PC-3 (cell line): ENCODE measurements at places on chromosomes 6 and 20. TPM values are rescaled to one million over a fixed set of nuclear protein-coding genes. Genes with fewer than 3 reads are reported as not detected.

DNA sequence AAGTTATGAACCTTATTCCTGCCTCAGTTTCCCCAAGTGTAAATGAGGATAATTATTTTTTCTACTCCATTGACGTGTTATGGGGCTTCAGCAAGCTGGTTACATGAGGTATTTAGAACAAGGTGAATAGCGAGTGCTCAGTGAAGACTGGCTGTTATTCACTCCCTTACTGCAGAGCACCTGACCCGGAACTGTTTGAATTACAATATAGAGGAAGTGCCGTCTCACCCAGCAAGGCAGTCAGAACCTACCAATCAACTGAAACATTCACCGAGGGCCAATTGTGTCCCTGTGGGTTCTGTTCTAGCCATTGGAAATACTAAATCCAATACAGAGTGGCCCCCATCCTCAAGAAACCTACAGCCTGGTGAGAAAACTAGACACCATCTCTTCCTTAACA, 216.9 kb downstream of the UST start:
- no peaks in the 10 kb centered on the region for H3K36me3 ChIP-seq
- no peak overlapping the region for H3K27ac ChIP-seq
- H3K4me3 ChIP-seq, result no peak overlapping the region

UBD gene
- total RNA-seq, result not detected in 2 replicates

DNA sequence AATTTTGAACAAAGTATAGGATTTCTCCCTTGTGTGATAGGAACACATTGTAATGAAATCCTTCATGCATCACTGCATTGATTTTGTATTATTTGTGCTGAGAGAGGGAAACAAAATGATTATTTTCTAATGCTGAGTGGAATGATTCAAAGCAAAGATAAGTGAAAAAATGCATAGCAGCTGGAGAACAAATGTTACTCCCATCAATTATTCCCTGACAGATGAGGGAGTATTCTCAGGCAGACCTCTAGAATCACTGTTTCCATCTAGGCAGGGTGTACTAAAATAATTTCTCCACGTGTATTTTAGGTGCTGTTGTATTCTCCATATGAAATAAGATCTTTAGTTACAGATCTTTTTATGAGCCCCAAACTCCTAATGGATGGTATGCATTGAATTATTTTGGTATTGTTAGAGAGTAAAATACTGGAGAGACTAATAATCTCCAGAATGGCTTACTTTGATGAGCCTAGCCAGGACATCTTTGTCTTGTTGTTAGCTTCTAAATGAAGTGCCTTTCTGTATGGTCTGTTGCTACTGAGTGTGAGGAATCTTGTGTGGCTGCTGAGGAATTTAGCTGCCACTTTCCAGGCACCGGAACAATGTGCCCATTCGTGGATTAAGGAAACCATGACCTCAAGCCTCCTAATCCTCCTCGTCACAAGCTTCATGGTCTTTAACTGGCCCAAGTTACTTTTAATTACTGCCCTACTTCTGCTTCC, 39.6 kb downstream of the RNF217 start:
- DNase-seq, result no peak
- peaks cover 19% of the 10 kb centered on the region for H3K4me1 ChIP-seq
- no peak overlapping the region for H3K4me3 ChIP-seq
- H3K36me3 ChIP-seq, result no peaks in the 10 kb centered on the region

- no peaks in the 10 kb centered on the region for H3K36me3 ChIP-seq
- no peaks in the 10 kb centered on the region for H3K27me3 ChIP-seq
- H3K4me3 ChIP-seq, result no peak overlapping the region
- no peaks in the 10 kb centered on the region for H3K4me1 ChIP-seq
- no peak for DNase-seq
- H3K27ac ChIP-seq, result no peak overlapping the region
Observed at GRCh38 chr6:157748839-157749571, 74.0 kb upstream of the SNX9 start.

DNA sequence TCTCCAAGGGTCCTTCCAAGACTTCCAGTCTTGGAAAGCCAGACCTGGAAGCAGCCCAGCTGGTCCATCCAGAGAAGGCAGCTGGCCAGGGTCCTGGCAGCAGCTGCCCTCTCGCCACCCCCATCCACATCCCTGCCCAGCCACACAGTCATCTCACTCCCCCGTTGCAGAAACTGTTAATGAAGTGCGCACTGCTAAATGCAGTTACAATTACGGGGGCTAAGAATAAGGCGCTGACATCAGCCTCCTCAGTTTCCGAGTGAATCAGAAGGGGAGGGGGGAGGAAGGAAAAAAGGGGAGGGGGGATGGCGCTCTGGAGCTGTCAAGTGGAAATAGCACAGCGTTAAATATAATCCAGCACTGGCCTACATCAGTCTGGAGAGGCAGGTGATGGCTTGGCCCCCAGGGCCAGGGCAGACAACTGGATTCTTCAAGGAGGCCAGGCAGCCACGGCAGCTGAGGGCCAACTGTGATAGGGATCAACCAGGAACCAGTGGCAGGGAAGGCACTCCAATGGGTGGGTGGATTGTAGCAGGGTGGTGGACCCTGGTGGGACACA, 6.9 kb downstream of the RIMS4 start:
- H3K4me3 ChIP-seq, result no peak overlapping the region
- H3K27ac ChIP-seq, result no peak overlapping the region
- H3K27me3 ChIP-seq, result peaks cover 40% of the 10 kb centered on the region
- DNase-seq, result no peak
- H3K4me1 ChIP-seq, result no peaks in the 10 kb centered on the region

- DNase-seq, result no peak
- H3K27me3 ChIP-seq, result no peaks in the 10 kb centered on the region
- H3K4me1 ChIP-seq, result peaks cover 27% of the 10 kb centered on the region
- H3K4me3 ChIP-seq, result no peak overlapping the region
- peak overlapping the region; percentile 81 for H3K27ac ChIP-seq
Observed at GRCh38 chr6:136011475-136011874, 160.0 kb downstream of the PDE7B start.

DNA sequence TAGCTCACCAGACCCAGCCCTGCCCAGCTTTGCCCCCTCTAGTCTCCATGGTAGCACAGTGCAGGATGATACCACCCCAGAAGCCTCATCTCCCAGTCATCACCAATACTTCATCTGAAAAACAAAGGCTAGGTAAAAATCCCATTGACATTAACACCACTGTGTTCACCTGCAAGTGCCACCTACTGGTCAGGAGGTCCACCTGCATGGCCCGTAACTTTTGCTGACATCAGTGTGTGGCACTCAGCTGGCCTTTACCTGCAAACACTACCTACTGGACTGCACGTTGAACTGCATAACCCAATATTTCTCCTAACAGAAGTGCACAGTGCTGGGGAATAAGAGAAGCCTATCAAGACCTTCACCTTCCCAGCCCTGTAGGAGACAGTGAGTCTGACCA, 234.7 kb upstream of the ADGRB3 start:
- no peak overlapping the region for H3K4me3 ChIP-seq
- DNase-seq, result no peak
- no peak overlapping the region for H3K27ac ChIP-seq
- H3K36me3 ChIP-seq, result no peaks in the 10 kb centered on the region

DNA sequence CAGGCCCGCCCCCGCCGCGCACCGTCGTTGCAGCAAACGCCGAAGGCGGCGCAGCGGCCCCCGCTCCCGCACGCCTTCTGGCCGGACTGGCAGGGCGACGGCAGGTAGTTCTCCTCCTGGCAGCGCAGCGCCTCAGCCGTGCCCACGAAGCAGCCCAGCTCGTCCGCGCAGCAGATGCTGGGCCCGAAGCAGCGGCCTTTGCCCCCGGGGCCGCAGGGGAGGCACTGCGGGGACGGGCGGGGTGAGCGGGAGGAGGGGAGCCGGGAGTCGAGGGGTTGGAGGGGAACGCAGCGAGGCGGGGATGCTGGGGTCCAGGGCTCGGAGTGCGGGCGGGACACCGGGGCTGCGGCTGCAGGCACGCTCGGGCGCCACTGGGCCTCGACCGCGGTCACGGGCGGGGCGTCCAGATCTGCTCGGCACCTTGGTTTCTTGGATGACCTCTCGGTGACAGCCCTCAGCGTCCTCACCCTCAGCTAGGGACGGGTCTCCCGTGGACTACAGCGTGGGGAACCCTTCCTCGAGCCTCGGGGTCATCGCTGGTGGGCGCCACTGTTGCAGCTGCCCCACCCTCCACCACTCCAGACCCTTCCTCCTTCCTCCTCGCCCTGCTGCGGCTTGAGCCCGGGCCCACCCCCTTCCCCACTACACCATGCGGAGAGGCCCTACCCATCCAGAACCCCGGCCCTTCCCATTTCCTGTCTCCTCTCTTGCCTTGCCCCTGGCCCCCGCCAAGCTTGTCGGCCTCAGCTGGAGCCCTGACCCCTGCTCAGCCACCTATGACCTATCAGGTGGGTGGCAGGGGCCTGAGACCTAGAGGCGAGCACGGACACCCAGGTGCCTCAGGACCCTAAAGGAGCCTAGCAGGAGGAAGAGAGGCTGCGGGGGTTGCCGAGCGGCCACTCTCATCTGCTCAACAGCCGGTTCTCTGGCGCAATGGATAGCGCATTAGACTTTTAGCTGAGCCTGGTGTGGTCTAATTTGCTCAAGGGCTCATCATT, 1.3 kb downstream of the AVP start:
- H3K4me1 ChIP-seq, result no peaks in the 10 kb centered on the region
- no peaks in the 10 kb centered on the region for H3K36me3 ChIP-seq
- H3K4me3 ChIP-seq, result no peak overlapping the region

- H3K4me1 ChIP-seq, result peaks cover 10% of the 10 kb centered on the region
- H3K27ac ChIP-seq, result no peak overlapping the region
- DNase-seq, result no peak
Observed at GRCh38 chr6:42104804-42105125, 37.7 kb downstream of the C6orf132 start.

DNA sequence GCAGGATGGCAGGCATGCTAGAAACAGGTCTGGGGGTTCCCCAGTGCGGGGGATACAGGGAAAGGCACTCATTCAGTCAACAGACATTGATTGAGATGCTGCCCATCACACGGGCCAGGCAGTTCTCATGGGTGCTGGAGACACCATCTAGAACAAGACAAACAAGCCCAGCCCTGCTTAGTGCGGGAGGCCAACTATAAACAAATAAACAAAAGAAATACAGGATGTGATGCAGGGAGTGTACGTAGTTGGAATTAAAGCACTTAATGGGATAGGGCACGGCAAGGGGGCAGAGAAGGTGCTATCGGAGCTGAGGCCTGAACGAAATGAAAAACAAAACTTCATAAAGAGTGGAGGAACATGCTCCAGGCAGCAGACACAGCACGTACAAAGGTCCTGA, 169.3 kb downstream of the PREX1 start:
- no peaks in the 10 kb centered on the region for H3K27me3 ChIP-seq
- H3K36me3 ChIP-seq, result no peaks in the 10 kb centered on the region
- no peak for DNase-seq
- no peak overlapping the region for H3K27ac ChIP-seq

DNA sequence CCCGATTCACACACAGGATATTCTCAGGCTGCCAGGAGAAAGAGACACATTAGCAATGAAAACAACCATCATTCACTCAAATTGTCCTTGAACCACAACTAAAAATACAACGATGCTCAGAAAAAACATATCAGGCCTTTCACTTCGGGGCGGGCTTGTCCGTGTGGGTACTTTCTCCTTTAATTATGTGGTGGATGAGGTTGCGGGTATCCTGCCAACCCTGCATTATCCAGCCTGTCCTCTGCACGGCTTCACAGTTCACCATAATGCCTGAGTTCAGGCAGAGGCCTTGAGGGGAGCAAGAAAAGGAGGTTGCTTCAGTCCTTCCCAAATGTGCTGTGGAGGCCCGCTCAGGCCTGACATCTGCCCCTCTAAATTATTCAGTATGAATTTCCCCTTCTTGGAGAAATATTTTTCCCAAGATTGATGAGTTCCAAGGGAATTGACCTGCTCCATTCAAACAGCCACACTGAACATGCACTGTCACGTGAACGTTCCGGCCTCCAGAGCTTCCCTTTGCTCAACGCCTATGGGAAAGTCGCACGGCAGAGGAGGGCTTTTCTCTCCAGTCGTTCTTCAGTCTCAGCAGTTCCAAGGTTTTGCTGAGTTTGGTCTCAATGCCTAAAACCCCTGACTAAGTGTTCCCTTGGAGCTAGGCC, 70.3 kb downstream of the MYLK4 start:
- H3K4me3 ChIP-seq, result no peak overlapping the region
- DNase-seq, result no peak
- H3K27me3 ChIP-seq, result no peaks in the 10 kb centered on the region

VWA7 gene
- total RNA-seq, result 0.98 and 1.9 TPM in 2 replicates

GRCh38 chr20:4661191-4661590, 60.5 kb upstream of the PRND start:
- H3K4me1 ChIP-seq, result peaks cover 17% of the 10 kb centered on the region
- no peaks in the 10 kb centered on the region for H3K36me3 ChIP-seq
- H3K27ac ChIP-seq, result no peak overlapping the region
- no peak for DNase-seq
- no peak overlapping the region for H3K4me3 ChIP-seq
- H3K27me3 ChIP-seq, result no peaks in the 10 kb centered on the region

GTF2H4 gene
- total RNA-seq, result 21.7 and 28.7 TPM in 2 replicates

- H3K4me3 ChIP-seq, result no peak overlapping the region
- no peaks in the 10 kb centered on the region for H3K27me3 ChIP-seq
- no peak for DNase-seq
- H3K36me3 ChIP-seq, result peaks cover 3% of the 10 kb centered on the region
- H3K4me1 ChIP-seq, result peaks cover 21% of the 10 kb centered on the region
- no peak overlapping the region for H3K27ac ChIP-seq
Observed at GRCh38 chr6:3135668-3136291, 17.3 kb downstream of the BPHL start.

- H3K4me1 ChIP-seq, result peaks cover 18% of the 10 kb centered on the region
- H3K36me3 ChIP-seq, result no peaks in the 10 kb centered on the region
- no peak overlapping the region for H3K4me3 ChIP-seq
- DNase-seq, result peak; percentile 43
- H3K27me3 ChIP-seq, result no peaks in the 10 kb centered on the region
- H3K27ac ChIP-seq, result no peak overlapping the region
Observed at GRCh38 chr20:49603209-49603627, 35.3 kb upstream of the PTGIS start.

TGM3 gene
- total RNA-seq, result not detected in 2 replicates

ADAM33 gene
- 0.11 TPM in 1 of 2 replicates, not detected in the other for total RNA-seq
